A172 (cell line): ENCODE measurements at places on chromosomes 7 and 10.

DNA sequence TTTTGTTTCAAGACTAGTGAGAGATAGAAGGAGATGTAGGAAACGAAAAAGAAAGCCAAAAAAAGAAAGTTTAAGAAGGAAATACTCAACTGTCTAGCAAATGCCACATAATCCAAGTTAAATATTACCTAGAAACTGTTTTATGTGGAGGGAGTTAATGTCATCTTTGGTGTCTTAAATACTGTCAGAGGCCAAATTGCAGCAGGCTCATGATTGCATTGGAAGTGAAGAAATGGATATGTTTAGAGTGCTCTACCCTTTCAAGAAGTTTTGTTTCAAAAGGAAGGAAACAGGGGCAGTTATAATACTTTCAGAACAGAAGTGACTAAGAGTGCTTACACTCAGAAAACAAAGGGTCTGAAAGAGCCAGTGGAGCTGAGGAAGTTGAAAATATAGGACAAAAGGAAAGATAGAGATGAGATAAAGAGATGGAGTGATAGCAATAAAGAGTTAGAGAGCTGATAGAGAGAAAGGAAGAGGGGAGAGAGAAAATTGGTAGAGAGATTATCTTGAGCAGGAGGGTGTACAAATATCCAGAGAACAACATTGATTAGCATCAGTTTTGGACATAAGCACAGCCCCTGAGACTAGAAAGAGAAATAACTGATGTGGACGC lies 28.0 kb upstream of the GNAI1 start:
- no peak for DNase-seq

DNA sequence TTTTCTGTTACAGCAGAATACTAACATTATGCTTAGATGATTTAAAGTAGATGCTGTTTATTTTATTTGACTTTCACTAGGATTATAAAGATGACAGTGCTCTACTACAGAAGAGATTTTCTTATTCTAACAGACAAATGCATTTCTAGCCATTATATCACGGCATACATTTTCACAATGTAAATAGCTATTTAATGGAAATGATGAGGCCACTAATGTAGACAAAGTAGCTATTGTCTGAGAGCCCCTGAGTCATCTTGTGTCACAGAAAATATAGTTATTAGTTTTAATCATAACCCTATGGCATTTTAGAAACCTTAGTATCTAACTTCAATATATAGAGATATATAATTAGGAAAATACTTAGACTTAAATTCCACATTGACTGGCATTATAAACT lies 158.0 kb upstream of the AHR start:
- no peak for DNase-seq

DNA sequence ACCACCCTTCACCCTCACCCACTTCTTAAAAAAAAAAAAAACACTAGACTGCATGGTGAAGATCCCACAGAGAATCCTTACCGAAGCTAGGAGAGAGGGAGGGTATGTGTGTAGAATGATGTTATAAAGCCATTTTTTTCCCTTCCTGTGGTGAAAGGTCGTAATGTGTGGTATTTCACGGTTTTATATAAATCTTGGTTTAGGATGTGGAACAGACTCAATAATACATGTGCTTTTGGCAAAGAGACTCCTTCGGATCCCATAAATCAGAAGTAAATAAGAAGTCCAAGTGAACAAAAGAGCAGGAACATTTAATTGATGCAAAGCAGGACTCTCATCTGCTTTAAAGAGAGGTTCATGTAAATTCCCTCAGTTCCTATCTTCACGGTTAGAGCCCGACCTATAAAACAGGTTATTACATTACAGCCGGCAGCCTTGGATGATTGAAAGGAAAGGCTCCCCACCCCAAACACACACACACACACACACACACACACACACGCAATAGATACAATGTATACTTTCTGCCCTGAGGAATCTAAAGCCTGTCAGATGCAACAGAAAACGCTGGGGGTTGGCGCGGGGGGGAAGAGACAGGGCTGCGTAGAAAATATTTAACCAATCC lies 8.8 kb downstream of the DLX5 start:
- DNase-seq = no peak

DNA sequence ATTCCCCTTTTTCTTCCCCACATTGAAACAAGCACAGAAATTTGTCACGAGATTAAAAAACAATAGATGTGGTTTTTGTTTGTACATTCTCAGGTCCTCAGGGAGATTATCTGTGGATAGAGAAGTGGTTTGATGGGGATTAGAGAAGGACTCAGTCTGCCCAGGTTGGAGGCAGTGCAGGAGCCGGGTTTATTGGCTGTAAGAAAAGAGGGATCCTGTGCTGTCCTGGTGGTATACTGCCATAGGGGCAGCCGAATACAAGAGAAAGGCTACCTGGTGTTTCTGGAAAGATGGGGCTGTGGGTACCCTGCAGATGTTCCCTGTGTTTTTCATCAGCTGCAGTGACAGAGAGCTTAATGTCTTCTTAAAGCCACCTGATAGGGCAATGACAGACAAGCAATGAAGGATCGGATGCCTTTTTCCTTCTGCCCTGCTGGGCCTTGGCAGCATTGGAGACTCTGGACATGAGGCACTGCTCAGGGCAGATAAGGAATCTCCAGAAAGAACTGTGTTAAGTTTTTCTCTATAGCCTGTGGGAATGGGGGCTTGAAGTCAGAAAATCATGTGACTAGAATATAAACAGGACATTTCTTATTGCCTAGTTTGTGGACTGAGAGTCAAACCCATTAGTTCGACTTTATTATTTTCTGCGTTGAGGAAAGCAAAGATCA lies 18.1 kb upstream of the GPR141 start:
- no peak for DNase-seq

- DNase-seq = no peak
Measured at GRCh38 chr7:155743177-155743576, 69.1 kb downstream of the SHH start.
